Posterior cingulate gyrus (tissue), 11 donors: ENCODE measurements at places on chromosomes 12 and 14.
A peak's percentile ranks its signal among the peaks of the same experiment; 100 is the strongest.

- DNase-seq: no peak
Measured at GRCh38 chr14:53599221-53599945, 357.2 kb downstream of the BMP4 start.

DNA sequence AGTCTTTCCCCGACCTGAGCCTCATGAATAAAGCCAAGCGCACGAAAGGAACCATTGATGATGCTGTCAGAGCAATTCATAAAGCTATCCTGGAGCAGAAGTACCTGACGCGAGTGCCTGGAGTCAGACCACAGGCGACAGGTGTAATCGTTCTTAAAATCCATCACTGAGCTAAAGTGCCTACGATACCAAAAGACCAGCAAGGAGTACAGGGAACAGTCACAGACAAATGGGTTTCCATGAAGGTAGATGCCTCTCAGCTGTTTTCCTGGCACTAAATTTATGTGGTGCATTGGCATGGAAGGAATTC, 1.4 kb upstream of the PCED1B start:
- DNase-seq: no peak

GRCh38 chr14:63286071-63286470, 32.7 kb downstream of the GPHB5 start:
- DNase-seq: no peak

DNA sequence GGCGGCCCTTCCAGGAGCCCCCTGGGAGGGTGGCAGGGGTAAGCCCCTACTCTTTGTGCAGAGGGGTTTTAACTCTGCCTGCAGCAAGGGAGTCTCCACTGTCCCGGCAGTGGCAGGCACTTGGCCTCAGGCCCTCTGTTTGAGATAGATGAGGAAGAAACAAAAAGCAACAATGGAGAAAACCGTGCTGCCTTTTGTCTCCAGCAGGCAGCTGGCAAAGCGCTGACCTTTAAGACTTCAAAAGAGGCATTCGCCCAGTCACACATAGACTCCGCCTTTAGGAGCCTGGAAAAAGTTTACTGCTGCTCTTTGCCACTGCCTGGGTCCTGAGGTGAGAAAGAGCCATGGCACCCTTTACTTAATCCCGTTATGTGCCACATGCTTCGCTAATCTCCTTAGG, 158.2 kb upstream of the NTF3 start:
- DNase-seq: no peak

GRCh38 chr14:24317141-24317928, 6.0 kb downstream of the LTB4R start:
- DNase-seq: no peak

- no peak for DNase-seq
Measured at GRCh38 chr12:57563358-57563757, 13.5 kb downstream of the KIF5A start.

DNA sequence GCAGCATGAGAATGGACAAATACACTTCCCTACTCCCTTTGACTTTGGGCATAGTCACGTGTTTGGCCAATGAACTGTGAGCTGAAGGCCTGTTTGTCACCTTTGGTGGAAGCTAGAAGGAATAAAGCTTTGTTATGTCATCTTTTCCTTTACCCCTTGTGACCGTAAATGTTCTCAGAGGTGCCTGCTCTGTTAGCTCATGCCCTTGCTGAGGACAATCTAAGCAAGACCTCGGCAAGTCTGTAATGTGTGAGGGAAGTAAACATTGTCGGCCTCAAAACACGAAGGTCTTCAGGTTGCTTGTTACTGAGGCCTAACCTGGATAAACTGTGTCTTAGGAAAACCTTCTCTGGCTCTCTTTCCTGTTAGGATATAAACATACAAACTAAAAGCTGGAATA, 354.2 kb downstream of the TMEM132D start:
- no peak for DNase-seq

DNA sequence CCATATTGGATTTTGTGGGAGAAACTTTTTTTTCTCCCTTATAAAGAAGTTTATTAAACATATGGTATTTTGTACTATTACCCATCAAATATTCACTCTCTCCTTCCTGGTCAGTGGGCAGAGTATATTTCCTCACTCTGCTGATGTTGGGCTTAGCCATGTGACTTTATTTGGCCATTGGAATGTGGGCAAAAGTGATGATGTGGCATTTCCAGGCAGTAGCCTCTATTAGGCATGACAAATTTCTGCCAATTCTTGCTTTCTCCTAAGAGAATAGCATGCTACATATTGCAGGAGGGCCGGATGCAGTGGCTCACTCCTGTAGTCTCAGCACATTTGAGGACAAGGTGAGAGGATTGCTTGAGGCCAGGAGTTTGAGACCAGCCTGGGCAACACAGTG, 24.4 kb upstream of the WSCD2 start:
- no peak for DNase-seq

DNA sequence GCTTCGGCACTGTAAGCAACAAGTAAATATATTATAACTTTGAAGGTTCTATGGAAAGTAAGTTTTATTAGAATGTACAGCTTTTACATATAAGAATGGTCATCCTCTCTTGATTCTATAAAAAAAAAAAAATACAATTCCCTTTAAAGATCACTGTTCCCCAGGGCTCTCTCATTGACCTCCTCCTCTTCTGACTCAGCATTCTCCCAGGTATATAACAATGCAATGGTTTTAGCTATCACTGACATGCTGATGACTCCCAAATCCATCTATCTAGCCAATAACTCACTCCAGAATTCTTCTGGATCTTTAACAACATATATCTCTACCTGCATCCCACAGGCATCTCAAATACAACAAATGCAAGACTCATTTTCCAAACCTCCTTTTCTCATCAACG, 62.7 kb downstream of the EEA1 start:
- no peak for DNase-seq

- DNase-seq: no peak
Measured at GRCh38 chr14:102872020-102872419, 50.4 kb upstream of the AMN start.

- DNase-seq: no peak
Measured at GRCh38 chr12:124013073-124013472, 40.1 kb downstream of the ZNF664 start.

- no peak for DNase-seq
Measured at GRCh38 chr12:73902260-73902659, 635.4 kb upstream of the ATXN7L3B start.

DNA sequence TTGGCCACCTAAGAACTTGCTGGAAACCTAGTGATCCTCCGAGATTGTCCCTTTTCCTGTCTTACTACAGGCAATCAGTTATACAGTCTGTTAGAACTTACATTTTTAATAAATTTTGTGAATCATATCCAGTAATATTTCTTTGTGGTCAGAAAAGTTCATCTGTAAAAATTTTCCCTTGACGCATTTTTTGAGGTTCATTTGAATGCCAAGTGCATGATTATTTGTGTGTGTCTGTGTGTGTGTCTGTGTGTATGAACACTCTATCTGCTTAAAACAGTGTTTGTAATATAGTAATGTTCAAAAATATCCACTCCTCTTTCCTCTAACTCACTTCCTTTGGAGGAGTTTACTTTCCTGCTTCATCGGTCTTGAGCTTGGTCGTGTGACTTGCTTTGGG, 468.7 kb upstream of the FLRT2 start:
- no peak for DNase-seq

DNA sequence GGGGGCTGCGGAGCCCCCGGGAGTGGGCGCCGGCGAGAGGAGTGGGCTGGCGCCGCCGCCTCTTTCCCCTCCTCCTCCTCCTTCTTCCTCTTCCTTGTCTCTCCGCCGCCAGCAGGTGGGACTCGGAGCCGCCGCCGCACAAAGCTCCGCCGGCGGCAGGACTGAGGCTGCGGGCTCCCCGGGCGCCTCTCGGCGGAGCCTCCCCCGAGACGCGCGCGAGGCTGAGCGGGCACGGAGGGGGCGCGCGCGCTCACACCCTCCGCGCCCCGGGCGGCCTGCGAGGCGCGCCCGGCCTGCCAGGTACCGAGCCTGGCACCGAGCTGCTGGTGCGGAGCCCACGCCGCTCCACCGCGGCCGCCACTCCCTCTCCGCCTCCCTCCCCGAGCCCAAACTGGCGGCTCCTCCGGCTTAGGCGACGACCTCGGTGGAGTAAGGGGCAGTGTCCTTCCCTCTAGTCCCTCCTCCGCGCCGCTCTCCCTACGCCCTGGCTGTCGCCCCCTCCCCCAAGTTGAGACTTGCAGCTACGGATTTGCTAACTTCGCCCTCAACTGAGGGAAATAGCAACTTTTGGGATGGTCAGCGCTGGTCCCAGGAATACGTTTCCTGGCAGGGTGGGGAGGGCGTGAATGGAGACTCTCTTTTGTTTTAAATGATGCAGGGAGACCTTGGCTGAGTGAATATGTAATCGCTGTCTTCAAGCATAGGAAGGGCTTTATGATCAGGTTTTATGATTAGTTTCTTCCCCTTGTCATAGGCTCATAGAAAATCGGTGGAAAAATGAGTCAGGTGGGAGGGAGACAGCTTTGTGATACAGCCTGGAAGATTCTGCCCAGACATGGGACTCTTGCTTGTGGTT, 199.5 kb upstream of the CAND1 start:
- no peak for DNase-seq

- no peak for DNase-seq
Measured at GRCh38 chr12:64737539-64737938, 21.7 kb downstream of the GNS start.

GRCh38 chr14:95727056-95727700, 13.3 kb upstream of the TCL1A start:
- DNase-seq: no peak

DNA sequence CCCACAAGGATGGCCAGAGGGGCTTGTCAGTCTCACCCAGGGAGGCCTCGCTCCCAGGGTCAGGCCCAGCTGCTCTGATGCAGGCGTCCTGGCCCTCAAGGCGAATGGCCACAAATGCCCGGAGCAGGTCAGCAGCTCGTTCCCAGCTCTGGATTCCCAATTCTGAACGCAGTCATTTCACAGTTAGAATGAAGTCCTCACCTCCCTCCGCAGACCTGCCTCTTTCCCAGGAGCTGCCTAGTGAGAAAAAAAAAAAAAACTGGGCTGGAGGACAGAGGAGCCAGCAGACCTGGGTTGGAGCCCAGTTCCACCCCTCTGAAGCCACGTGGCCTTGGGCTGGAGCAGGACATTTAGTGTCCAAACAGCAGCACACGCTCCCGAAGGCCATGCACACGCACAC, 62.2 kb upstream of the DIO3 start:
- DNase-seq: no peak

DNA sequence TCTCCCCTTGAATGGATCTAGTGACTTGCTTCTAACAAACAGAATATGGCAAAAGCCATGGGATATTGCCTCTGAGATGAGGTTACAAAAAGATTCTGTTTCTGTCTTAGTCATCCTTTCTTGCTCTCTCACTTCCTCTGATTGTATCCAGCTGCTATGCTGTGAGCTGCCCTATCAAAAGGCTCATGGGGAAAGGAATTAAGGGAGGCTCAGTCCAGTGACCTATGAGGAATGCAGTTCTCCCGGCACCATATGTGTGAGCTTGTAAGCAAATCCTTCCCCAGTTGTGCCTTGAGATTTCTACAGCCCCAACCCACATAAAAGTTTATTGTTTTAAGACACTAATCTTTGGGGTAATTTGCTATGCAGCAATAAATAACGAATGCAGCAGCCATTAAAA, 183.1 kb downstream of the KLHL28 start:
- DNase-seq: no peak

DNA sequence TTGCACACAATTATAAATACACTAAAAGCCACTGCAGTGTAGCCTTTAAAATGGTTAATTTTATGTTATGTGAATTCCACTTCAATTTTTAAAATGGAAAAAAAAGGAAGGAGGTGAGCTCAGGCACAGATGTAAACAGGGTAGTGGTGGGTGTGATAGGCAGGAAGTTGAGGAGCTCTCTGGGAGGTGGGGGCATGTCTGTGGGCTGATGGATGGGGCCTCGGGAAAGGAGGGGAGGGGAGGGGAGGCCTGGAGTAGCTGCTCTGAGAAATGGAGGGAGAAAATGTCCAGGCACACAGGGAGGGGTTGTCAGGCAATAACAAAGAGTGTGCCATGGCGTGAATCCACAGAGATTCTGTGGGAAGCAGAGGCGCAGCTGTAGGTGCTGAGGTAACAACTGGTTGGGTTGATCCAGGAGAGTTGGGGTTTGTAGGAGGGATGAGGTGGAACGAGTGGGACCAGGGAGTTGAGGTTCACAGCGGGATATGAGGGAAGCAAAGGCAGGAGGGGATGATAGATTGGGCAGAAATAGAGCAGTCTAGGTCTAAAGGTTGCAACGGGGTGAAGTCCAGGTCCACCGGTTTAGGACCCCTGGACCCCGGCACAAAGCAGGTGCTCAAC, 57.2 kb downstream of the LTBP2 start:
- DNase-seq: no peak

- DNase-seq: peak; percentile 72
Measured at GRCh38 chr12:131092901-131093603, 139.3 kb downstream of the ADGRD1 start.

DNA sequence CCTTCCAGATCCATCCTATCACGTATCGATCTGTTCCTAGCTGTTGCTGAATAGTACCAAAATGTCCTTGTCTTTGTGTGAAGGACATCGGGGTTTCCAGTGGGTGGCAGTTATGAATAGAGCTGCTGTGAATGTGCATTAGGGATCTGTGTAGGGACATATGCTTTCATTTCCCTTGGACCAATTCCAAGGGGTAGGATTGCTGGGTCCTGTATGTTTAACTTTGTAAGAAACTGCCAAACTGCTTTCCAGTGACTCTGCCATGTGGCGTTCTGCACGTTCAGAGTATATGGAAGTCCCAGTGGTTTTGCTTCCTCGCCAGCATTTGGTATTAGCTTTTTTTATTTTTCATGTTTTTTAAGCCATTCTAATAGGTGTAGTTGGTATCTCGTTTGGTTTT, 28.6 kb downstream of the PACS2 start:
- no peak for DNase-seq

DNA sequence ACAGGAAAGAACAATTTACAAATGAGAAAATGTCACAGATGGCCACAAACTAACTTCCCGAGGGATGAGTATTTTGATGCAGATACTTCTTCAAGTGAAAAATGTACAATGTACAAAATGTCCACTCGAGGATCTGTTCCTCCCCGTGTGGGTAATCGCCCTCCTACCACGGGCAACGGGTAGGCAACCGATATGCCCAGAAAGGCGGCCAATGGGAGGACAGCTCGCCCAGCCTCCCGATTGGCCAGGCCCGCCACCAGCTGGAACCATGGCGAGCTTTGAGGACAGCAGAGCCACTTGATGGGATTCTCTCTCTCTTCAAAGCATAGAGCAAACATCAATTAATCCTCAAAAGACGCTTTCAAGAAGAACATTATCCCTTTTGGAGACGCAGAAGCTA, 42.3 kb downstream of the DPF3 start:
- DNase-seq: no peak

DNA sequence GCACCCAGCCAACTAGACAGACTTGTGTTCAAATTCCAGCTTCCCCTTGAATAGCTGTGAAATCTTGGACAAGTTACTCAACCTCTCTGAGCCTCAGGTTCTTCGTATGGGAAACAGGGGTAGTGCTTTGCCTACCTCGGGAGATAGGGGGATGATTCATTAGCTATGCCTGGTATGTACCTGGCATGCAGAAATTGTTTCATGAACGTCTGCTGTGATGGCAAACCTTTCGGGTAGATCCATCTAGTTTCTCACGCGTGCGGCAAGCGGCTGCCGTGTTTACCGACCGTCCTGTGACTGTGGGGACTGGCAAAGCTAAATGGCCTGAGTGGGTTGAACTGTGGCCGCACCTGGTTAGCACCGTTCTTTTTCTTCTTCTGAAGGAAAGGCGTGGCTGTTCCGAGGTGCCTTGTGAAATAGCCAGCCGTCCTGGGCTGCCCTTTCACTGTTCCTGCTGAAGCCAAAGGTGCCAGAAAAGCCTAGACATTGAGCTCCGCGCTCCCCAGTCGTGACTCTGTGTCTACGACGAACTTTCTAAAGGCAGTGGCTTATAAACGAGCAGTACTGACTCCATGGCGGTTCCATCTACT, 40.6 kb upstream of the MED13L start:
- no peak for DNase-seq
